ENCODE measurements at places on chromosomes 13 and 19.

GRCh38 chr13:111480503-111480902 is 160.1 kb downstream of the TEX29 start:
- DNase-seq, result no peak

- peak; percentile 44 for DNase-seq
Measured at GRCh38 chr19:45637890-45638667, 1.1 kb downstream of the EML2 start.

GRCh38 chr19:50325310-50326100 is 3.7 kb downstream of the KCNC3 start:
- peak; percentile 70 for DNase-seq

DNA sequence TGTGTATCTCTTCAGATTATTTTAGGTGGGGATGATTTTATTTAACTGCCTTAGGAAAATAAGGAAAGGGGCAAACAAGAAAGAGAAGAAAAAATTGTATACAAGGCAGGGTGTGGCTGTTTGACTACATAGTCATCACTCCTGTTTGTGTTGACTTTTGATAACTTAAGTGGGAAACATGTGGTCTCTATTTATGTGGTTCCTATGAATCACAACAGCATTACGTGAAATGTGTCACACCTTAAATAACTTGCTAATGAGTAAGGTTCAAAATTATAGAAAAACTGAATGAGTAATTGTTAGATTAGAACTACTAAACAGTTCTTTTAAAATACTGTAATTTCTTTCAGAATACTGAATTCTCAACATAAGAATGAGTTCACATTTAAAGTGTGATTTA is 69.3 kb downstream of the LMO7 start:
- peak; percentile 92 for DNase-seq

DNA sequence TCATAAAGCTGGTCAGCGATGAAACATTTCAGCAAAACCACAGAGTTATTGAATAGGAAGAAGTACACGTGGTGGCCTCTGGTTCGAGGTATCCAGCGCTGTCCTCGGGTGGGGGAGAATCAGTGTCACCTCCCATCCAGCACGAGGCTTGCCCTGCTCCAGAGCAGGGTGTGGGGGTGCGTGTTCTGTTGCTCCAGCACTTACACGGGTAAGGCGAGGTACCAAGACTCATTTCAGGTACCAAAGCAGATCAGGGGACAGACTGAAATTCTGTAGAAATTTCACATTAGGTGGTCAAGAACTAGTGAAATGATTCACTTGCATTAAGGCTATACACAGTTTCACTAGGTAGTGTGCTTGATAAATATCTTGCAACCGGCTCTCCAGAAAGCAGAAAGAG is 164.2 kb upstream of the SOX1 start:
- no peak for DNase-seq

GRCh38 chr13:40371531-40372125 is 294.8 kb downstream of the FOXO1 start:
- no peak for DNase-seq

DNA sequence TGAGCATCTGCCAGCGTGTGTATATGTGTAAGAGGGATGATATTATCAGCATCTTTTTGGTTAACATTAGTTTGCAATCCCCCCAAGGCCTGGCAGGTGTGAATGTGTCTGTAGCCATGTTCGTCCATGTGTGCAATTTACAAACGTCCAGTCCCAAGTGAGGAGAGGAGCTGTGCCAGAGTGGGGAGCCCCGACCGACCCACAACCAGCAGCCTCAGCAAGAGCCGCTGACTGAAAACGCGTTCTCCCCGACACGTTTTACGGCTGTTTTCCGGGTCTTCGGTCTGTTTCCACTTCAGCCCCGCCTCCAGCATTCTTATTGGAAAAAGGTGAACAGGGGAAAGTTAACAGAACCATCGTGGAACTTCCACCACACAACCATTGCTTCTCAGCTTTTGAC is 119.1 kb upstream of the SOX1 start:
- DNase-seq, result no peak

DNA sequence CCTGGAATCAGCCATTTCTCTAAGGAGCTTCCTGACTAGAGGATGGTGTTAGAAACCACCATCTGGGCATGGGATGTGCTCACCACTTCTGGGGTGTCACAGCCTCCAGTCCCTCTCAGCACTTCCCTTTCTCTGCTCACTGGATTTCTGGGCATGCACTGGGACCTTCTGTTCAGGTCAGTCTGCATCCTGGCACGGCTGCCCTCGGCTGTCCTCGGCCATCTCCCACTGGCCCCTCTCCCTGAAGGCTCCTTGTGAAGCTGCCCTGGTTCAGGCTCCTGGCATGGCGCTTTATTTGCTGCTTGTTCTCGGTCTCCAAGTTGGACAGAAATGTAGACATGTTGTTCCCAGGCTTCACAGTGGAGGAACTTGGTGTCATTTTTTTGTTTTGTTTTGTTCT is 60.0 kb downstream of the TEX29 start:
- no peak for DNase-seq

GRCh38 chr19:49442354-49442753 is 1.0 kb upstream of the SLC17A7 start:
- DNase-seq, result no peak

DNA sequence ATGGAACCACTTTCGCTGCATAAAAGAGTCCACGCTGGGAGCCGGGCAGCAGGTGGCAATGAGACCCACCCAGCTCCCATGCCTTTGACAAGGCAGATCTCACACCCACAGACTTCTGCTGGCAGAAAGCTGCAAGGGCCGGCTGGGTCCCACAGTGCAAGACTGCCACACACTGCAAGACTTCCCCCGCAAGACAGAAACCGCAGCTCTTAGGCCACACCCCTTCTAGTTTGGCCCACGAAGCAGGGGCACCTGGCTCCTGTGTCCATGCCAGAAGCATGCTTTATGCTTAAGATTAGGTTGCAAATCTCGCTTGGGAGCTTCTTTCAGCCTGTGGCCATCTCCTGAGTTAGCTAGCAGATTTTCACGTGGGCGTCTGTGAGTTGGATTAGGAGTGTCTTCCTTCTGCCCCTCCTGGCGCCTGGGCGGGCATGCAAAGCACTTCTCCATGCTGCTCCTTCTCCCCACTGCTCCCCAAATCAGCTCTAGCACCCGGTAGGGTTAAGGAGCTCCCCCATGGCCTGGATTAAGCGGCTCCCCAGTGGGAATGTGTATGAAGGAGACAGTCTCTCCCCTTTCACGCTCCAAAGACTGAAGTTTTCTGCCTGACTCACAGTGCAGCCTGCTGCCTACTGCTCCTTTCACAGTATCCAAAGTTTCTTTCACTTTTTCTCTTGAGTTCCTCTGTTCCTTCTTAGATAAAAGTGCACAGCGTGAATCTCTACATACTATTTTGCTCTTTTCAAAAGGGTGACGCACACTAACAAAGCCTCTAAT is 17.7 kb downstream of the GPC6 start:
- no peak for DNase-seq

DNA sequence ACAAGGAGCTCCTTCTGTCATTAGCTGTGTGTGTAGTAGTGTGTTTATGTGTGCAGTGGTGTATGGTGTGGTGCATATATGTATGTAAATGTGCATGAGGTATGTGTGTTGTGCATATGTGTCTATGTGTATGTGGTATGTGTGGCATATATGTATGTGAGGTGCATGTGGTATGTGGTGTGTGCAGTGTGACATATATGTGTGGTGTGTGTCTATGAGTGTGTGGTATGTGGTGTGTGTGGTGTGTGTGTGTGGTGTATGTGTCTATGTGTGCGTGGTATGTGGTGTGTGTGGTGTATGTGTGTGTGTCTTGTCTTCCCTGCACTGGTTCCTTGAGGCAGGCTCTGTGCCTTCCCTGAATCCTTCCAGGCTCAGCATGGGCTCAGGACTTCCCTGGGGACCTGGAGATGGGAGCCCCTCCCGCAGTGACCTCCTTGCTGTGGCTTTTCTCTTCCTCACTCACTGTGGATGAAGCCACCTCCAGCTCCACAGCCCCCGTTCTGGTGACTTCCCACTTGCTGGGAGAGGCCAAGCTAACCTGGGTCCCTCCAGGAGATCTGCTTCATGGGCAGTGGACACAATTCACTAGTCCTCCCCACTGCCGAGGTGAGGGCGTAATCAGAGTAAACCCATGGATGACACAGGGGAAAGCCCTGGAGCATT is 64.2 kb downstream of the CCDC70 start:
- DNase-seq, result no peak

GRCh38 chr19:4365341-4365740 is 22.0 kb downstream of the MPND start:
- no peak for DNase-seq

GRCh38 chr13:108323031-108323430 is 53.5 kb downstream of the TNFSF13B start:
- DNase-seq, result no peak

DNA sequence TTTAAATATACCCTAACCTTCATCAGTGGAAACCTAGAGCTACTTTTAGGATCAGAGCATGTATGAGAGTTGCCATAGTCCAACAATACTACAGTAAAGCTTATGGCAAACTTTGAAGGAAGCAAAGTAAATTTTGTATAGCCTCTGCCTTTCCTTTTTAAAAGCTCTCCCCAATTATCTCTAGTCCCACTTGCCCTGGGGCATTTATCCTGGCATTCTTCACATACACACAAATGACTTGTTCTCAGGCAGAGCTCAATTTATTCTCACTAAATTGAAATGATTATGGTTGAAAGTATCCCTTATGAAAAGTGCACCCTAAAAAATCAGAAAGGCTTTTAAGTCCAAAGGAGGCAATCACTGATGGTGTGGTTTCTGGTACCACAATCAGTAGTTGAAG is 94.1 kb upstream of the UFM1 start:
- no peak for DNase-seq

DNA sequence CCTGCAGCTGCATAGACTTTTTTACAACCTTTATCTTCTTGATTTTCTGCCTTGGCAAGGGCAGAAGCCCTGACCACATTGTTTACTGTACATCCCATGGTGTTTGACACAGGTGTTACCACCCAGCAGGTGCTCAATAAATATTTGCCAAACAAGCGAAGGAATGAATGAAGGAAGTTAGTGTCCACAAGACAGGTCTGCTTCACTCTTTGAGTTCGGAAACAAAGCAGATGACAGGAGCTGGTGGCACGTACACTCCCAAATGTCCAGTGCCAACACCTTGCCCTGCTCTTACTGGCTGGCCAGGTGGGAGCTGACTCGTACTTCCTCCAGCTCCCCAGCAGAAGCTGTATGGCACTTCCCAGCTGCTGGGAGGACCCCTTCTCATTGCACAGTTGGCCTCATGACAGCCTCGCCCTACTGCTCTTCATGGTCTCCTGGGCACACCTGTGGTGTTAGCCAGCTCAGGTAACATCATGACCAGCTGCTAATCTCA is 22.0 kb upstream of the MUC16 start:
- peak; percentile 70 for DNase-seq

DNA sequence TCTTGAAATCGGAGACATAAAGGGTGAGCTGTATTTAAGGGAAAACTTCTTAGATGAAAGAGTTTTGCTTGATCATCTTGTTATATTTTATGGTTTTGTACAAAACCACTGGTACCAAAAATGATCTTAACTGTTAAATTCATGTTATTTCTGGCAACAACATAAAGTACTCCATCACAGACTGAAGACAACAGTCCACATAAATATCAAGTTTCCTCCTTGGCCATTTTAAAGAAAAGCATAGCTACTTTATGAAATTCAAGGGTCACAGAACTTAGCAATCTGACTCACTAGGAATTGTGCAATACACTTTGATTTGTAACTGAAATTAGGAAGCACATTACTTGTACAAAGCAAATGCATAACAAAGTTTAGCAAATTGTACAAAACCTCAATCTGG is 66.3 kb downstream of the TBC1D4 start:
- no peak for DNase-seq

DNA sequence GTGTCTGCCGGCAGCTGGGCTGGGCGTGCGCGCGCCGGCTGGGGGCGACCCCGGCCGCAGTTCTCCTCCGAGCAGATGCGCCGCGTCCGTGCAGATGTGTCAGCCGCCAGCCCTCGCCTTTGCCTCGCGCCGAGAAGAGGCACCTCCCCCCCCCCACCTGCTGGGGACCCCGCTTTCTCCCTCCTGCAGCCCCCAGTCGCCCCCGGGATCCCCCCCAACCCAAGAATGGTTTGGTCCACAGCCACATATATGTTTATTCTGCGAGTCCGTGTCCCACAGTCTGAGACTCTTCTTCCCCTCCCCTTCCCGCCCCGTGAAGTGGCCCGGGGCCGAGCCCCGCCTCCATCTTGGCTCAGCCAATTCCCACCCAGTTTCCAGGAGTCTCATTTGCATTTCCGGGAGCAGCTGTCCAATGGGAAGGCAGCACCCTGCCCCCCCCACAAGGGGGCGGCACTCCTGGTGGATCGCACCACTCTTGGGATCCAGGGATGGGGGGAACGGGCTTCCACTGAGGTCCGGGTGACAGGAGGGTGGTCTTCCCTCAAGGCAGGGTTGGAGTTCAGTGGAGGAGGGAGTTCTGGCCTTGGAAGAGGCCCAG is 8.6 kb downstream of the ISOC2 start:
- no peak for DNase-seq

- DNase-seq, result no peak
Measured at GRCh38 chr13:28820099-28821051, at the start of gene MTUS2. MTUS2 (plus strand) TSS chr13:28820339.

DNA sequence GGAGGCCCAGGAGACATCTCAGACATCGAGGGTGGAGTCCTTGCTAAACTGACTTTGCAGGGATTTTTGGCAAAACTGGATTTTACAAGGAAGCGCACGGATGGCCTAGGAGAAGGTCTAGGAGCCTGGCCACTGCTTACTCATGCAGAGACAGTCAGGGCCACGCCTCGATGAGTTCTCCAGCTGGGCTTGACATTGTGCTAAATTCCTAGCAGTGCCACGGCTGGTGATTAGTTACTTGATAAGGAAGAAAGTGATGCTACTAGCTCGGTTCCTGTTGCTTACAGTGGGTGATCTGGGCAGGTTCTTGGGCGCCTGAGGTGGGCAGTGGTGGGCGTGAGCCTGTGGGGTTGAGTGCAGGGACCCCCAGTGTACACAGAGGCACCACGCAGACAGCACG is 143.4 kb downstream of the SOX1 start:
- peak; percentile 1 for DNase-seq

DNA sequence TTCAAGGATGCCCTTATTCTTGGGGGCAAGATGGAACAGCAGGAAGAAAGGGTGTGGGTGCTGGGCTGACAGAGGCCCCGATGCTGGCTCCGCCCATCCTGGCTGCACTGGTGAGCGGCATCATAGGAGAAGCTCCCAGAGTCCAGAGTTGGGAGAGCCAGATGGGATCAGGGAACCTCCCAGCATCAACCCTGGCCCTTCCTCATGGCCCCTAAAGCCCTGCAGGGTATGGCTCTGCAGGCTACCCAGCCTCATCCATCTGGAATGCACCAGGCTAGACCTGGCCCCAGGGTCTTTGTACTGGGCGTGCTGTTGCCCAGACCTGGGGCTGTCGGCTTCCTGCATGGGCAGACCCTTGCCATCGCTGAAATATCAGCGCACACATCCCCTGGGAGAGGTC is 7.9 kb upstream of the ELL start:
- DNase-seq, result no peak

DNA sequence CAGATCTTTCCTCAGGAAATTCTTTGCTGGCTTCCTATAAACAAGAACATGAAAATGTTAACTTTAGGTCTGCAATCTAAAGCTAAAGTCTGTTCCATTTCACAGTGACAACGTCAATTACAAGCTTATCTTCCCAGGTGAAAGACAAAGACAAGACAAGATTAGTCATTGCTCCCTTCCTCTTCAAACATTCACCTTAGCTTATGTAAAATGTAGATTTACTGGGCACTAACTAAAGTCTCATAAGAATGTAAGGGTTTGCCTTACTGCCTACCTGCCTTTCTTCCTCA is 17.2 kb downstream of the TNFSF14 start:
- no peak for DNase-seq

GRCh38 chr19:40281381-40282208 is 3.5 kb downstream of the AKT2 start:
- no peak for DNase-seq

- DNase-seq, result no peak
Measured at GRCh38 chr13:30735872-30736175, 481 bp downstream of the ALOX5AP start.
